ENCODE measurements at places on chromosomes 16 and 17.
A peak's percentile ranks its signal among the peaks of the same experiment; 100 is the strongest.

- DNase-seq: peak; percentile 96
- no peaks in the 10 kb centered on the region for H3K36me3 ChIP-seq
- no peaks in the 10 kb centered on the region for H3K27me3 ChIP-seq
- peaks cover 8% of the 10 kb centered on the region for H3K4me1 ChIP-seq
- peak within 1 kb of the TSS; percentile 61 for H3K27ac ChIP-seq
These were observed at the start of gene DBF4B for GRCh38 chr17:44708401-44709263. TSS of gene DBF4B (plus strand) at chr17:44708665. CDS start at chr17:44708821, 156 bp downstream.

- H3K4me3 ChIP-seq: no peak overlapping the region
- no peak overlapping the region for H3K27ac ChIP-seq
- H3K36me3 ChIP-seq: no peaks in the 10 kb centered on the region
- no peak for DNase-seq
These were observed 4.6 kb upstream of the CCL1 start for GRCh38 chr17:34367486-34368195.

DNA sequence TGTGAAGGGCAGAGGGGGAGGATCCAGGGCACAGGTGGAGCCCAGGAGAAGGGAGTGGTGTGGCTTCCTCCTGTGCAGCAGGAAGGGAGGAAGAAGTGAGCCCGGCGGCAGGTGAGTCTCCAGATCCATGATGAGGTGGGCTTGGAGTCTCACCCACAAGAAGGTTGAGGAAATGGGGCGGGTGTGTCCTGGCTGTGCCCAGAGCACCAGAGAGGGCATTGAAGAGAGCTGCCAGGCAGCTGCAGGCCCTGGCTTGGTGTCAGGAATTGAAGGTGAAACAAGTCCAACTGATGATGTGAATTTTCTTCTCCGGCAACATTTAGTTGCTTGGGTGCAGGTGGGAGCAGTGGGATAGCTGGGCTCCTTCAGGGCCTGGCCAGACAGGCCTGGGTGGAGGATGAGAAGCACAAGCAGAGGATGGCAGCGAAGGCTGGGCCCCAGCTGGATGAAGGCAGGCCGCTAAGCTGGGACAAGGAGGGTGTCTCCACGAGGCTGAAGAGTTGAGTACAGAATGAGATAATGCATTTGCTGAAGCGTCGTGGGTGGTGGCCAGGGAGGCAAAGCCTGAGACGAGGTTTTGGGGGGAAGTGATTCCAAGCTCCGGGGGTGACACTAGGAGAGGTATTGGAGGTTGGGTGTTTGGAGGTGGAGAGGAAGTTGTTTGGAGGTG is 18.3 kb downstream of the NT5M start:
- no peak for DNase-seq
- H3K4me3 ChIP-seq: no peak overlapping the region
- no peak overlapping the region for H3K27ac ChIP-seq
- H3K27me3 ChIP-seq: no peaks in the 10 kb centered on the region
- no peaks in the 10 kb centered on the region for H3K36me3 ChIP-seq
- no peaks in the 10 kb centered on the region for H3K4me1 ChIP-seq

GRCh38 chr17:17942846-17943245 is 29.4 kb downstream of the TOM1L2 start:
- H3K4me3 ChIP-seq: no peak overlapping the region
- peaks cover 36% of the 10 kb centered on the region for H3K4me1 ChIP-seq
- H3K27ac ChIP-seq: peak overlapping the region; percentile 70
- no peak for DNase-seq
- no peaks in the 10 kb centered on the region for H3K27me3 ChIP-seq

DNA sequence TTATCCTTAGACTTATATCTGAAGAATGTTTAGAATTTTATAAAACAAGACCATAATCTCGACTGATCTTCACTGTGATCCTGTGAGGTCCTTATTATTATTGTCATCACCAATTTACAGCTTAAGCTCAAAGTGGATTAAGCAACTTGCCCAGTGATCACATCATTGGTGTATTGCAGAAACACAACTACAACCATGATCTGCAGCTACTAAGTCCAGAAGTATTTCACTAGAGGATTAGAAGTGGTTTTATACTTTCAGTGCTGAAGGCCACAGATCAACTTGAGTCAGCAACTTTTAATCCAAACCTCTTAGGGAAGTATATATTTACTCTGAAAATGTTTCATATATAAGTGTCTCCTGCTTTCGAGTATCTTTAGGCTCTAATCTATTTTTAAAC is 624.3 kb upstream of the SOX9 start:
- H3K36me3 ChIP-seq: no peaks in the 10 kb centered on the region
- no peak overlapping the region for H3K4me3 ChIP-seq
- H3K4me1 ChIP-seq: no peaks in the 10 kb centered on the region
- H3K27me3 ChIP-seq: no peaks in the 10 kb centered on the region

DNA sequence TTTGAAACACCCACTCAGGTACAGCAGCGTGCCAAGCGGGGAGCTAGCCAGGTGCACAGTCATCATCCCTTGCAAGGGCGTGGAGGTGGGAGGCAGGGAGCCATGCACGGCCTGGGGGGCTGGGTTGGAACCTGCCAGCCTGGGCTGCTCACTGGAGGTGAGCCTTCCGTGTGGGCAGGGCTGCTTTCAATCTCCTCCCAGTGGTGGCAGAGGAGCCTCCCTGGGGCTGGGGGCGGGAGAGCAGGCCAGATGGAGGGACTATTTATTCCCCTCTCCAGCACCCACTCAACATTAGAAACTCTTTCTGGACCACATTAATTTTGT is 90.3 kb downstream of the KATNIP start:
- H3K27me3 ChIP-seq: no peaks in the 10 kb centered on the region
- no peak overlapping the region for H3K27ac ChIP-seq
- peaks cover 8% of the 10 kb centered on the region for H3K4me1 ChIP-seq
- no peak overlapping the region for H3K4me3 ChIP-seq
- DNase-seq: peak; percentile 44
- H3K36me3 ChIP-seq: no peaks in the 10 kb centered on the region

GRCh38 chr16:50838885-50839284 is 97.0 kb downstream of the CYLD start:
- 0 out of 2 replicates have a peak, but pooled peaks cover 6% of the 10 kb centered on the region for H3K27me3 ChIP-seq
- H3K36me3 ChIP-seq: no peaks in the 10 kb centered on the region
- no peak overlapping the region for H3K27ac ChIP-seq
- no peak overlapping the region for H3K4me3 ChIP-seq

DNA sequence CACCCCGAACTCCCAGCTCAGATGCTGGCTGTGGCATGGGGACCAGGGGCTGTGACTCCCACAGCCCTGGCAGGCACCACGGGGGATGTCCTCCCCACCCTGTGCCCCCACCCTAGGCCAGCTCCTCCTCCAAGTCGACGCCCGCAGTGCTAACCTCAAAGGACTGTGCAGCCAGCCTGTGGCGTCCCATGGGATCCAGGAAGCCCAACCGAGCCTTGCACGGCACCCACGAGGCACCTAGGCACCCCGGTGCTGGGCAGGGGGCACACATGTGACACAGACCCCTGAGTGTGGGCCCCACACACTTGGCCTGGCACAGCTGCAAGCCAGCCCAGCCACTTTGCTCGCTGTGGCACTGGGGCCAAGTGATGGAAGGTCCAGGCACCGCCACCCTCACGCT is 3.9 kb downstream of the GCGR start:
- peaks cover 37% of the 10 kb centered on the region for H3K27me3 ChIP-seq
- no peak for DNase-seq
- H3K4me3 ChIP-seq: no peak overlapping the region

DNA sequence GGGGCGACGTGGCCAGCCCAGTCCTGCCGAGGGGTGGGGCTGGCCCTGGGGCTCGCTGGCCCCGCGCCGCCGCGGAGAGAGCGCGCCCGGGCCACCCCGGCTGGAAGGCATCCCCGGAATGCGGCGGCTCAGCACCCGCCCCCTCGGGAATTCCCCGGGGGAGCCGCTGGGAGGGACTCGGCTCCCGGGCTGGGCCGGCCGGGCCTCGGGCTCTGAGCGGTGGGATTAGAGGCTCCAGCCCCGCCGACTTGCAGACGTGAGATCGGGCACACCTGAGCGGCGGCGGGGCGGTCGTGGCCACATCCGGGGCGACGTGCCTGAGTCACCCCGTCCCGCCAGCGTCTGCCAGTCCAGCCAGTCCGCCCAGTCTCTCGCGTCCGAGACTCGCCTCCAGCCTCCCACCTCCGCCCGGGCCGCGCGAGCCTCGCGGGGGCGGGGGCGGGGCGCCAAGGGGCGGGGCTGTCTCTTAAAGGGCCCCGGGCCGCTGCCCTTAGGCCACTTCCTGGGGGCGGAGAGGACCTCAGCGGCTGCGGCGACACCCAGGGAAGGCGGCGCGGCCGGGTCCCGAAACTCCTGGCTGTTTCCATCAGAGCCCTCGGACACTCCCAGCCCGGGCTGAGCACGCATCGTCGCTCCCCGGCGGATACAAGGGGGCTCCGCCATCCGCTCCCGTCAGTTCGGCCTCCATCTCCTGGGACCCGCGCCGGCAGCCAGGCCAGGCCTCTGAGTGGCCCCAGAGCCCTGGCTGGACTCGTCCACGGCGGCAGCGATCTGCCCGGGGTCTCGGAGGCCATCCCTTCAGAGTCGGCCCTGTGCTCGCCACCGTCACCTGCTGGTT is at the start of gene KCTD11:
Gene KCTD11 (plus strand): TSS at position 498 of the 838 bp plus-strand sequence.
- peak within 1 kb of the TSS; percentile 96 for H3K4me3 ChIP-seq
- H3K27me3 ChIP-seq: no peaks in the 10 kb centered on the region
- H3K36me3 ChIP-seq: no peaks in the 10 kb centered on the region
- peak within 1 kb of the TSS; percentile 97 for H3K27ac ChIP-seq
- peak; percentile 94 for DNase-seq

- no peaks in the 10 kb centered on the region for H3K36me3 ChIP-seq
- peak within 1 kb of the TSS; percentile 81 for H3K4me3 ChIP-seq
- peaks cover 72% of the 10 kb centered on the region for H3K27me3 ChIP-seq
- no peak within 1 kb of the TSS for H3K27ac ChIP-seq
- peak; percentile 49 for DNase-seq
These were observed at the start of gene SDK2 for GRCh38 chr17:73644145-73645049. TSS of gene SDK2 (minus strand) at chr17:73644445. CDS start at chr17:73644088, 357 bp downstream.

DNA sequence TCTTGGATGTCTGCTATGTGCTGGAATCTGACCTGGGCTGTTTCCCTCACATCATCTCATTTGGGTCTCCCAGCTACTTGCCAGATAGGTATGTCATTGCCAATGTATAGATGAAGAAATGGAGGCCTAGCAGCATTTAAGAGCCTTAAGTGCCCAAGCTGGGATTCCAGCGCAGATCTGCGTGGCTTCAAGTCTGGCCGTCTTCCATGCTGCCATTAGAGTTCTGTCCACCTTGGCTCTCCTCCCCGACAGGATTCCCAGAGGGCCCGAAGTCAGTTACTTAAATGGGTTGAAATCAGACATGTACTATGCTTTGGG is 33.0 kb upstream of the CCR7 start:
- peaks cover 4% of the 10 kb centered on the region for H3K4me1 ChIP-seq
- no peaks in the 10 kb centered on the region for H3K27me3 ChIP-seq
- no peak overlapping the region for H3K4me3 ChIP-seq
- H3K36me3 ChIP-seq: no peaks in the 10 kb centered on the region
- no peak for DNase-seq

- no peaks in the 10 kb centered on the region for H3K36me3 ChIP-seq
- H3K4me3 ChIP-seq: no peak overlapping the region
- no peaks in the 10 kb centered on the region for H3K27me3 ChIP-seq
- no peak for DNase-seq
- peaks cover 44% of the 10 kb centered on the region for H3K4me1 ChIP-seq
- peak overlapping the region; percentile 50 for H3K27ac ChIP-seq
These were observed 4.4 kb downstream of the LDHD start for GRCh38 chr16:75111961-75112733.

GRCh38 chr16:50974438-50975036 is 176.5 kb downstream of the SALL1 start:
- H3K4me1 ChIP-seq: no peaks in the 10 kb centered on the region
- H3K27me3 ChIP-seq: no peaks in the 10 kb centered on the region
- no peaks in the 10 kb centered on the region for H3K36me3 ChIP-seq
- no peak for DNase-seq
- H3K27ac ChIP-seq: no peak overlapping the region
- H3K4me3 ChIP-seq: no peak overlapping the region

GRCh38 chr16:56609463-56609921 is 1.1 kb downstream of the MT2A start:
- no peak overlapping the region for H3K27ac ChIP-seq
- DNase-seq: no peak
- peaks cover 86% of the 10 kb centered on the region for H3K27me3 ChIP-seq
- peak overlapping the region; percentile 51 for H3K4me3 ChIP-seq
- H3K36me3 ChIP-seq: no peaks in the 10 kb centered on the region
- H3K4me1 ChIP-seq: peaks cover 28% of the 10 kb centered on the region

DNA sequence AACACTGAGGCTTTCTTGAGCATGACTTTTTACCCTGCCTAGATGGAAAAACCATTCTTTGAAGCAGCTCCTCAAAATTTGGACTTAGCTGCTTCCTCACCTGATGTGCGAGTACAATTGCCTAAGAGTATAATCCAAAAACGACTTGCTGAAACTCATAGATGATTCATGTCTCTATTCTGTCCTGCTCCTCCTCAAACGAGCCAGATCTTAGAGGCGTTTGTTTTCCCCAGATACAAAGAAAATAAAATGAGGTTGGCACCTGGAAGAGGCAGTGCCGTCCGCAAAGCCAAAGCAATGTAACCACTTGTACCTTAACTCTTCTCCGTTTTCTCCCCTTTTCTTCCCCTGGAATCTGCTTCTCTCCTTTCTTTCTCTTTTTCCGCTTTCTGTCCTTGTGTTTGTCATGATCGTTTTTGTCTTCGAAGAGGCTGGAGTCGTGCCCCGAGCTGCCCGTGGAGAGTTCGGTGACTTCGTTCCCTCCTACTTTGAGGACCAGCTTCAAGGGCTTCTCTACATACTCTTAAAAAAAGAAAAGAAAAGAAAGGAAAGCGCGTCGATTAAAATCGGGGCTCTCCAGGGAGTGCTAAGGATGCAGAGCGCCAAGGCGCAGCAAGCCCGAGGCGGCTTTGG is 895 bp downstream of the BRD7 start:
- peak; percentile 33 for DNase-seq
- peaks cover 12% of the 10 kb centered on the region for H3K36me3 ChIP-seq
- H3K27me3 ChIP-seq: no peaks in the 10 kb centered on the region
- H3K4me1 ChIP-seq: peaks cover 21% of the 10 kb centered on the region
- H3K4me3 ChIP-seq: peak overlapping the region; percentile 90

GRCh38 chr17:6473128-6473767 is 29.0 kb downstream of the PIMREG start:
- H3K4me3 ChIP-seq: no peak overlapping the region

DNA sequence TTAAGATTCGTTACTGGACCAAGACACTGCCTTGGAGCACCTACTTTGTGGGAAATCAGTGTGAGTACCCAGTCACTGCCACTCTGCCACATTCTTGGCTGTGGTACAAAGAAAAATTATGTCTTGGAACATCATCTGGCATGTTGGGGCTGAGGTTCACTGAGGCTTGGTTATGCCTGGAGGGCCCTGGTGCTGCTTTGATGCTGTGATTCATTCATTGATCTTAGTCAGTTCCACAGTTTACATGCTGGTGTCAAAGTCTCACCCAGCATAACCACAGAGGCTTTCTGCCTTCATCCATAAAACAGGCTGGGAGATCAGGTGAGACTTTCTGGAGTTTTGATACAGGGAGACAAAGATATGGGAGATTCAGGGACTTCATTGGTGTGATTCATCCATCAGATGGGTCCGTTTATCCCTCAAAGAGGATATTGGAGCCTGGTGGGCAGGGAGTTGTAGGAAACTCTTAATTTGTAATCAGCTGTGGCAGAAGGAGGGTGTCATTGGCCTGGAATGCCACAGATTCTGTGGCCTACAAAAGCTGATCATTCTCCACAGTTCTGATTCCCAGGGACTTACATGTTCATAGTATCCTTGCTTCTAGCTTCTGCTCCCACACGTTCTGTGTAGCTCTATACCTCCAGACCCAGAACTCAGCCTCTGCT is 322.5 kb downstream of the PMP22 start:
- H3K4me1 ChIP-seq: no peaks in the 10 kb centered on the region
- H3K36me3 ChIP-seq: no peaks in the 10 kb centered on the region
- no peaks in the 10 kb centered on the region for H3K27me3 ChIP-seq
- no peak for DNase-seq
- no peak overlapping the region for H3K27ac ChIP-seq

- no peaks in the 10 kb centered on the region for H3K4me1 ChIP-seq
- H3K27me3 ChIP-seq: no peaks in the 10 kb centered on the region
These were observed 48.3 kb downstream of the WDR45B start for GRCh38 chr17:82599674-82600661.
